Effector CD8-positive, alpha-beta T cell (primary cell): ENCODE measurements at places on chromosomes 11 and 22.
A peak's percentile ranks its signal among the peaks of the same experiment; 100 is the strongest.

GRCh38 chr22:19525116-19525660 is 978 bp upstream of the CLDN5 start:
- no peak for DNase-seq

DNA sequence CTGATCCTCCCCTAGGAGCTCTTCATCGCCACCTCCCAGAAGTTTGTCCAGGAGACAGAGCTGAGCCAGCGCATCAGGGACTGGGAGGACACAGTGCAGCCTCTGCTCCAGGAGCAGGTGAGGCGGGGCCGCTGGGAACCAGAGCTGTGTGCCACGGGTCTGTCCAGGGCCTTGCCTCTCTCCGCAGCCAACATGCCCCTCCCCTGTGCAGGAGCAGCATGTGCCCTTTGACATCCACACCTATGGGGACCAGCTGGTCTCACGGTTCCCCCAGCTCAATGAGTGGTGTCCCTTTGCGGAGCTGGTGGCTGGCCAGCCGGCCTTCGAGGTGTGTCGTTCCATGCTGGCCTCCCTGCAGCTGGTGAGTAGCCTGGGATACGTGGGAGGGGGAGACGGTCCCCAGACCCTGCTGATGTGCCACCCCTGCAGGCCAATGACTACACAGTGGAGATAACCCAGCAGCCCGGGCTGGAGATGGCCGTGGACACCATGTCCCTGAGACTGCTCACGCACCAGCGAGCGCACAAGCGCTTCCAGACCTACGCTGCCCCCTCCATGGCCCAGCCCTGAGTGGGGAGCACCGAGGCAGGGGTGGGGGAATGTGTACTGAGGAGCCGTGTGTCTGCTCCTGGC is 2.5 kb downstream of the SCO2 start:
- no peak for DNase-seq

DNA sequence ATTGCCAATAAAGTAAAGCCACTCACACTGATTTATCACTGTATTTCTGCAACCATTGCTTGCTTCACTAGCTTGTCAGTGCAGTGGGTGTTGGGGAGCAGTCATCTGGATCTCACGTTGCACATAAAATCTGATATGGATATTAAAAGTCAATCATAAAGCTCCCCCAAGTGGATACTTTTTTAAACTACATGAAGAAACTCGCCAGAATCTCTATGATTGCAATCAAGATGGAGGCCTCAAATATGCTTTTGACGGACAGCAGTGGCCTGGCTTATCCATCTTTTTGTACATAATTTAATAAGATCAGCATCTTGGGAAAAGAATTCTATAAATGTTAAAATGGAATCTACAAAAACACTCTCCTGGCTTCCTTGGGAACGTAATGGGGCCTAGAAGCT is 137.7 kb downstream of the WT1 start:
- DNase-seq: no peak

GRCh38 chr11:46427364-46427763 is 35.8 kb upstream of the CHRM4 start:
- DNase-seq: no peak

DNA sequence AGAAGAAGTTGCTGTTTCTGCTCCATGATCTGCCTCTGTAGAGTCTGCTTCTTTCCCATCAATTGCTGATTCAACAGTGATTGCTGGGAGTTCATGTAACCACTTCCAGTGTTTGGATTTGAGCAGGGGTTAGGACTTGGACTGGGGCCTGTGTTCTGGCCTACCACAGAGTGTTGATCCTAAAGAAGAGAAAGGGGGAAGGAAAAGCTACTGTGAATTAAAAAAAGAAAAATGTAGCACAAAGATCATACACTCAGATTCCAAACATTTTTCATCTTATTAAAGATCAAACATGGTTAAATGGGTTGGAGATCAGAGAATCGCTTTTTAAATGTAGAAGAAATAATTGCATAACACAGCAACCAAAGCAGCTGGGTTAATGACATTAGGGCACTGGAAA is 67.6 kb upstream of the MTMR2 start:
- no peak for DNase-seq

DNA sequence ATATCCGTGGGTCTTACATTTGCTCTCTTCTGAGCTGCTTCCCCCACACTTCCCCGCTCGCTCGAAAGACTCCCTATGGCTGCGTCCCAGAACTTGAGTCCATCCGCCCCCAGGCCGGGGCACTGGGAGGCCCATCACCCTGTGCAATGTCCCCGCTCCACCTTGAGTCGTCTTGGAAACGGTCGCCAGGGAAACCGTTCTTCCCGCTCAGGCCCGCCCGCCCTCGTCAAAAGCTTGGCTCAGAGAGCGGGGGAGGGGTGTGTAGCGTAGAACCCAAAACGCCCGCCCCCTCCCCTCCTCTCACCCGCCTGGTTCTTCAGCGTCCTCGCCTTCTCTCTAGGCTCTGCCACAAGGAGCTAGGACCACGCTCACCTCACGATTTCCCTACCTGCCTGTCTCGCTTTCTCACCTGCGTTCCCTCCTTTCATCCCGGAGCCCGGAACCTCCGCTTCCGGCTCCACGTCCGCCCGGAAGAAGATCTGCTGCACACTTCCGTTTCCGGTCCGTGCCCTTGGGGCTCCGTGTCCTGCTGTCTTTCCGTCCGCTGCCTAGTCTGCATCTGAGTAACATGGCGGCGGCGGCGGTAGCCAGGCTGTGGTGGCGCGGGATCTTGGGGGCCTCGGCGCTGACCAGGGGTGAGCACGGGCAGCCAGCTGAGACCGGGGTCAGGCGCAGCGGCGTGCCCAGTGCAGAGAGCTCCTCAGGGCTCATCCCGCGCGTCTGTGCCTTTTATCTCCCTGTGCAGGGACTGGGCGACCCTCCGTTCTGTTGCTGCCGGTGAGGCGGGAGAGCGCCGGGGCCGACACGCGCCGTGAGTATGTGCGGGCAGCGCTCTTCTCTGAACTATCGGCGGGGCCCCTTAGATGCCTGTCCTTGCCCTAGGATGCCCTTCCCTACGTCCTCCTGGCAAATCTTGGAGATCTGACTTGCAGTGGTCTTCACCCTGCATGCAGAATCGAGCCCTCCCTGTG is at the start of the genes KBTBD4 and NDUFS3:
KBTBD4 (minus strand) TSS at position 447 of the 971 bp plus-strand sequence; CDS start at position 428, 19 bp downstream.
NDUFS3 (plus strand) TSS at position 551 of the 971 bp plus-strand sequence; CDS start at position 569, 18 bp downstream.
- DNase-seq: peak; percentile 84

DNA sequence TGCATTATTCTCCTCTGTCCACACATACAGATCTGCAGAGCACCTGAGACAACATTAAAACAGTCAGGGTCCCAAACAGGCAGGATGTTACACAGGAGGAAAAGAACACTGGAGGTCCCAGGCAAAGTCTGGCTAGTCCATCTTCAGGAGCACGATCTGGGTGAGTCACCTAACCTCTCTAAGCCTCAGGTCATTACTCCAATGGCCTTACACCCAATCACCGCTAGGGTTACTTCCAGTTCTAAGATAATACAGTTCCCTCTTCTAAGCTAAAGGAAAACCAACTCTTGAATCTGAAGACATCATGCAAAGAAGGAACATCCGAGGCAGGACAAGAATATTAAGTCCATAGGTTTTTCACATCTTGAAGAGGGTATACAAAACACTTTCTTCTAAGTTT is 24.5 kb downstream of the ASCC2 start:
- no peak for DNase-seq

DNA sequence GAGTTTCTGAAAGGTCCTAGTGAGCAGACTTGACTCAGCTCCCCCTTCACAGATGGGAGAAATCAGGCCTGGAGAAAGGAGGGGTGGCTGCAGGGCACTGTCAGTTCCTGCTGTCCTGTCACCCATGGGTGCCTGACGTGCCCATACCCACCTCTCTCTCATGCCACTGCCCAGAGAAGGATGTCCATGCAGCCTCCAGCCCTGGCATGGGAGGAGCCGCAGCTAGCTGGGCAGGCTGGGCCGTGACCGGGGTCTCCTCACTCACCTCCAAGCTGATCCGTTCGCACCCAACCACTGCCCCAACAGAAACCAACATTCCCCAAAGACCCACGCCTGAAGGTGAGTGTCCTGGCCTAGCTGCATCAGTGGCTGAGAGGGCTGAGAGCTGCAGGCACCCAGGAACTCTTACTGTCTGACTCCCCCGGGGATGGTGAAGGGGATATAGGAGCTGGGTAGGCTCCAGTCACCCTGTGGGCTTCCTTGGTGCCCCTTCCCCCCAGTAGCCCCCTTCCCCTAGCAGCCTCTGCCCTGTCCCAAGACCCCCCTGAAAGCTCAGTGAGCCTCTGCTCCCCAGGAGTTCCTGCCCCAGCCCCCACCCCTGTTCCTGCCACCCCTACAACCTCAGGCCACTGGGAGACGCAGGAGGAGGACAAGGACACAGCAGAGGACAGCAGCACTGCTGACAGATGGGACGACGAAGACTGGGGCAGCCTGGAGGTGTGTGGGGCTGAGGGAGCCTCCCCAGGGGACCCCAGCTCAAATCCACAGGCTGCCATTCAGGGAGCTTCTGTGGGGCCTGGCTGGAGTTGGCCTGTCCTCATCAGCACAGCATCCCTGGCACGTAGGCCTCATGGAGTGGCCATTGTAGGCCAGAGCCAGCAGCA is 11.8 kb downstream of the SCYL1 start:
- DNase-seq: no peak
